ENCODE measurements at places on chromosomes 7 and 10.

DNA sequence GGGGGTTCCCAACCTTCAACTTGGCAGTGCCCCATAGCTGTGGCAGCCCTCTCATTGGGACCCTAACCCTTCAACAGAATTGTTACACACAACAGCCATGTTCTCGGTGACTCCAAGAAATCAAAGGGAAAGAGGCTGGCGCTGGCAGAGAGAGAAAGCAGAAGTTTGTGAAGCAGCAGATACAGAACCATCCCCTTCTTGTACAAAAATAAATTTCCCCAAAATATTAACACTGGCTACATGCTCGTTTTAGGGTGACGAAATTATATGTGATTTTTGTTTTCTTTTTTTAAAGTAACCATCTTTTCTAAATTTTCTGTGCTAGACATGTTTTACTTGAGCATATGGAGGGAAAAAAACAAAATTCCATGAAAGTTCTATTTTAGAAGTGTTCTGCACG is 45.2 kb upstream of the SAMD8 start:
- no peak for DNase-seq

DNA sequence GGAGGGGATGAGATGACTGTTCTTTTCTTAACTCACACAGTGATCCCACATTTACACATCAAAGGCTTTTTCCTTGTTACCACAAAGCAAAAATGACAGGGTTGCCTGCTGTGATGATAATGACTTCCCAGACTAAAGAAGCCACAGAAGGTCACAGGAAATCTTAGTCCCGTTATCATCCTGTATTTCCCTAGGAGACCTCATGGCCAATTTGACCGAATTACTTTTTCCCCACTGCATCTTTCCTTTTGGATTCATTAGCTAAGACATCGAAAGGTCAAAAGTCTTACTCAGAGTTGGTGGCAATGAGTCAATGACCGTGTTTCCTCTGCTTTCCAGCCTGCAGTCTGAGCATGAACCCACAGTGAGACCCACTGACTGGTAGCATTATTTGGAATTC is 130.1 kb upstream of the INHBA start:
- DNase-seq: peak; percentile 34

DNA sequence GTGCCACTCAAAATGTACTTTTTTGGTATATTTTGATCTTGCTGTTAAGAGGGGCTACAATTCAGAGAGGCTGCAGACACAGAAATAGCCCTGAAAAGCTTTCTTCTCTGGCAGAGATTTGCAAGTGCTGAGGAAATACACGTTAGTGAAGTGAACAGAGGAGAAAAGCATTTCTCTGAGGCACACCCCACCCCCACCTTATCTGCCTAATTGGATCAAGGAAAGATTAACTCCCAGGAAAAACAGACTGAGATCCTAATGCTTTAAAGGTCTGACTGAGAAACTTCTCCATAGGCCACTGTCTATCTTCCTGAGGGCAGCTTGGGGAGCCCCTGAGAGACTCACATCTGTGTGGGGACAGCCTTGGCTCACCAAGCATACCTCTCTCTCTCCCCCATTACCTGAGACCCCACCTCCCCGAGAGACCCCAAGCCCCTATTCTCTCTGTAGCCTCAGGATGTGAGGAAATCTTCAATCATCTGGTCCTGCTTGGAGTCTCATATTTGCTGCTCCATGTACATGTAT is 14.8 kb upstream of the AKR1C3 start:
- DNase-seq: no peak

GRCh38 chr7:91537260-91538152 is 273.3 kb downstream of the FZD1 start:
- no peak for DNase-seq

DNA sequence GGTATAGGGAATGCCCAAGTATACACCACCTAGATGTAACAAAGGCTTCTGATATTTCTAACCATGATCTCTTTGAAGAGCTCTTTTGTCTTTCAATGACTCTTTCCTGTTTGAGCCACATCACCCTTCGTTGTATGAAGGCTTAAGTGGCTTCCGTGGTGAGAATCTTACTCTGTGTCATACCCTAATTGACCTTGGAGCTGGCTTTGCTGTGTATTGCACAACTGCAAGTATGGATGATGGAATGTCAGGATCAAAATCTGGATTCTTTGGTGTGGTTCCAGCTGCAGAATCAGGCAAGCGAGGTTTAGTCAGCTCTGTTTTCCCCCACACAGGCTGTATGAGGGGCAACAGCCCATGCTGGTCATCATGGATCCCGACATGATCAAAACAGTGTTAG is 16.0 kb downstream of the CYP3A43 start:
- no peak for DNase-seq

All from LoVo (cell line).